ENCODE measurements at places on chromosomes 2 and 18.

- peak; percentile 87 for DNase-seq
These were observed 36.9 kb downstream of the RPL37A start for GRCh38 chr2:216535454-216535995.

- no peak for DNase-seq
These were observed 51.0 kb downstream of the ACTR3 start for GRCh38 chr2:113940891-113941290.

DNA sequence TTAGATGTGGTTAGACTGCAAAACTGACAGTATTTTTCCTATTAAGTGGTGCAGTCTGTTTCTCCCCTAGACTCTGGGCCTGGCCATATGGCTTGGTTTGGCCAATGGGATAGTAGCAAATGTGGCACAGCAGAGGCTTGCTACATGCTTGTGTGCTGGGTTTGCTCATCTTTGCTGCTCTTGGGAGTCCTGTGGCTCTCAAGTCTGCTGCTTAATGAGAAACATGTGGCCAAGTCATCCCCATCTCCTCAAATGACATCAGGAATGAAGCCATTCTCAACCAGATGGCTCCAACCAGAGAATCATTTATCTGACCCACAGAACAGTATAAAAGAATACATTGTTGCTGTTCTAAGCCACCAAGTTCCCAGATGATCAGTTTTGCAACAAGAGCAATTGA, 57.1 kb upstream of the PAX3 start:
- no peak for DNase-seq

DNA sequence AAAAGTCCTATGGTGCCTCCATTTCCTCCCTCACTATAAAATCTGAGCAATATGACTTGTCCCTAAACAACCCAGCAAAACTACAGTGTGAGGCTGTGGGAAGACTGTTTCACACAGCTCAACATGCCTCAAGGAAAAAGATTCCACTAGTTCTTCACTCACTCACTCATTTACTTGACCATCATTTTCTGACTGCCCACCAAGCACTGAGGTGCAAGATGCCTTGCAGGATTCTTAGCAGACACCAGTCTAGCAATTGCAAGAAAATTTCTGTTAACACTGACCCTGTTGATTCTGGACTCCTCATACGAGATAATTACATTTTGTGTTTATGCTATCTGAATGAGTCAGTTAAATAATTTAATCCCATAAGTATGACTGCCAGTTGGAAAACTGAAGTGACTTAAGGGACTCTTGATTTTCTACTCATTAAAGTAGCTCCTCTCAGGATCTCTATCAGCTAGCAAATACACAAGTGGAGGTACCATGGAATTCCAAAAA, 51.9 kb upstream of the PCBP1 start:
- no peak for DNase-seq

GRCh38 chr18:22346401-22346952, 71.2 kb downstream of the CTAGE1 start:
- DNase-seq, result no peak

GRCh38 chr2:70716131-70716743, 51.8 kb downstream of the ADD2 start:
- no peak for DNase-seq

GRCh38 chr2:120739438-120740090, 3.9 kb downstream of the GLI2 start:
- DNase-seq, result peak; percentile 39
